ENCODE measurements at places on chromosomes 2 and 18.

DNA sequence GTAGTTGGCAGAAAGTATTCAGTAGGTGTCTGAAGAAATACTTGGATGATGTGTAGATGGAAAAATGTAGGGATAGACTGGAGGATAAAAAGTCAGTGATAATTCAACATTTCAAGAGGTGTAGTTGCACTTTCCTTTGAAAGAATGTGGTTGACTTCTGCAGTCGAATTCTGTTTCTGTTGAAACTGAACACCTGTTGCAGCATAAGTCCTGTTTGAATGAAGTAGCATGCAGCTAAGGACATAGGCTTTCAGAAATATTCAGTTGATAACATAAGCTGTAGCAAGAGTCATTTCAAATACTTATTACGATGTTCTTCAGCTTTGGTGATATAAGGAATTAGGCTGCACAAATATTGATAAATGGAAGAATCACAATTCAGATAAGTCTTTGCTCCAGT lies 337.9 kb upstream of the LRRTM1 start:
- DNase-seq = no peak

DNA sequence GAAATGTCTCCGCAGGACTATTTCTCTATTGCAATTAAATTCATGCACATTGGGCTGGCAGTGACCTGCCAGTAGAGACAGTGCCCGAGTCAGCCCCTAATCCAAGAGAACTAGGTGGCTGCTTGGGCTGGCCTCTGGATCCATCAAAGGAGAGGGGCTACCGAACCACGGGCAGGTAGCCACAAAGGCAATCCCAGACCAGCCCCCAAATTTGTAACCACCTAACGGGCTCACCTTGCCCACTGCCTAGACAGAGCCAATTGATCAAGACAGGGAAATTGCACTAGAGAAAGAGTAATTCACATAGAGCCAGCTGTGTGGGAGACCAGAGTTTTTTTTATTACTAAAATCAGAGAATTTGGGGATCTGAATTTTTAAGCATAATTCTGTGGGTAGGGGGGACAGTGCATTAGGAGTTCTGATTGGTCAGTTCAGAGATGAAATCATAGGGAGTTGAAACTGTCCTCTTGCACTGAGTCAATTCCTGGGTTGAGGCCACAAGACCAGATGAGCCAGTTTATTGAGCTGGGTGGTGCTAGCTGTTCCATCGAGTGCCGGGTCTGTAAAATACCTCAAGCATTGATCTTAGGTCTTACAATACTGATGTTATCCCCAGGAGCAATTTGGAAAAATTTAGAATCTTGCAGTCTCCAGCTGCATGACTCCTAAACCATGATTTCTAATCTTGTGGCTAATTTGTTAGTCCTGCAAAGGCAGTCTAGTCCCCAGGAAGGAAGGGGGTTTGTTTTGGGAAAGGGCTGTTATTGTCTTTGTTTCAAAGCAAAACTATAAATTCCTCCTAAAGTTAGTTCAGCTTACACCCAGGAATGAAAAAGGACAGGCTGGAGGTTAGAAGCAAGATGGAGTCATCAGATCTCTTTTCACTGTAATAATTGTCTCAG lies 260.4 kb upstream of the SP5 start:
- DNase-seq = no peak

GRCh38 chr2:5710615-5711014 lies 18.4 kb downstream of the SOX11 start:
- DNase-seq = no peak

DNA sequence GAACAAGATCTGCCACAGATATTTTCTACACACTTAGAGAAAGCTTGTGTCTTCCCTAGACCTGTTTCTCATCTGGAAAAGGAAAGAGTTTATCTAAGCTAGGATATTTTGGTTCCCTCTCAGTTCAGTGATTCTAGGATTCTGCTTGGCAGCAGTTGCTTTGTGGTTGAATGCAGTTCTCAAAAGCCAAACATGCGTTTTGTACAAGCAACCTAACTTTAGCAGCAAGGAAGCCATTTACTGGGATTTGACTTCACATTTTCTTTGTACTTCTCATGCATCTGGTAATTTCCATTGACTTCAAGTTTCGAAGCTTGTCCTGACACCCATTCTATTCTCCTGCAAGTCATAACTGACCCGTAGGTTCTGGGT lies 33.3 kb downstream of the VSNL1 start:
- no peak for DNase-seq

DNA sequence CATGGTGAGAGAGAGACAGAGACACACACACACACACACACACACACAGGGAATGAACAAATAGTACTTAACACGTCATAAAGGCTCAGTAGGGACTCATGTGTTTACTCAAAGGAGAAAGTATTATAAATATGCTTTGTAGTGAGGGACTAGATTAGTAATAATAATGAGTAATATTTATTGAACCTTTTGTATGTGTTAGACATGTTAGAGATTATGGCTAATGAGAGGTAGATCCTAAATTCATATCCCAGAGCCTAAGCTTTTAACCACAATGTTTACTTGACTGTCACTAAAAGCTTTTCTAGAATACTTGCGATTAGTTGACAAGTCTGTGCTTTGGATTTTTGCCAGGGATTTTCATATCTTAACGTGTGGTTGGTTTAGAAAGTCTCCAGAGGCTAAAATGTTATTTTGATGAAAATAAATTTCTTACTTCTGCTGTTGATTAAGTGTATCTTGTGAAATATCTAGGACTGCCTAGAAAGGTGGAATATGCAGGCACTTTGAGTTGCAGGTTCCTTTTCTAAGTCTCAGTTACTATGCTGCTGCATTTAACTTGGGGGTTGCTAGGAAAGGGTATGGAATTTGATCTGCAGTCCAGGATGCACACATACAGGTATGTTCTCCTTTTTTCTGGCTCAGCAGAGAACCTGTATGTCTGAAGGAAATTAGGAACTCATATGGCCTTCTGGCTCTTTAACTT lies 64.5 kb downstream of the UBR3 start:
- no peak for DNase-seq

DNA sequence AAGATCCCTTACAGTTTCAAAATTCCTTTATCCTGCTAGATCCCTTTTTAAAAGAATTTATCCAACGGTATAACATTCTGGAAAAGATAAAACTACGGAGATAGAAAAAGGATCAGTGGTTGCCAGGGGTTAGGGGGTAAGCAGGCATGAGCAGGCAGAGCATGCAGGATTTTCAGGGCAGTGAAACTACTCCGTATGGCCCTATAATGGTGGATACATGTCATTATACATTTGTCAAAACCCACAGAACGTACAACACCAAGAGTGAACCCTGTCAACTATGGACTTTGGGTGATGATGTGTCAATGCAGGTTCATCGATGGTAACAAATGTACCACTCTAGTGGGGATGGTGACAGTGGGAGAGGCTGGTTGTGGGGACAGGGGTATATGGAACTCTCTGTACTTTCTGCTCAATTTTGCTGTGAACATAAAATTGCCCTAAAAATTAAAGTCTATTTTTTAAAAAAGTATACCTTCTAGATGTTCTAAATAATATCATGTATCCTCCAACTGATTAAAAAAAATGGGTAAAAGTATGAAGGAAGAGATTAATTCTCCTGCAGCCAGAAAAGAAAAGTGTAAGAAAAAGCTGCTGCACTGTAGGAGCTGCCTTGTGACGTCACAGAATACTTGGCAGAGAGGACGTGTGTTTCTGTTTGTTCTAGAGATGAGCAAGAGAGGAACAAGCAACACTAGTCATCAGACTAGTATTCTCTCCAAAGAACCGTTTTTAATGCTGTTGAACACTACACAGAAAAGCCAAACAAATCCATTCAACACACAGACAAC lies 23.6 kb downstream of the ANKRD44 start:
- peak; percentile 87 for DNase-seq

DNA sequence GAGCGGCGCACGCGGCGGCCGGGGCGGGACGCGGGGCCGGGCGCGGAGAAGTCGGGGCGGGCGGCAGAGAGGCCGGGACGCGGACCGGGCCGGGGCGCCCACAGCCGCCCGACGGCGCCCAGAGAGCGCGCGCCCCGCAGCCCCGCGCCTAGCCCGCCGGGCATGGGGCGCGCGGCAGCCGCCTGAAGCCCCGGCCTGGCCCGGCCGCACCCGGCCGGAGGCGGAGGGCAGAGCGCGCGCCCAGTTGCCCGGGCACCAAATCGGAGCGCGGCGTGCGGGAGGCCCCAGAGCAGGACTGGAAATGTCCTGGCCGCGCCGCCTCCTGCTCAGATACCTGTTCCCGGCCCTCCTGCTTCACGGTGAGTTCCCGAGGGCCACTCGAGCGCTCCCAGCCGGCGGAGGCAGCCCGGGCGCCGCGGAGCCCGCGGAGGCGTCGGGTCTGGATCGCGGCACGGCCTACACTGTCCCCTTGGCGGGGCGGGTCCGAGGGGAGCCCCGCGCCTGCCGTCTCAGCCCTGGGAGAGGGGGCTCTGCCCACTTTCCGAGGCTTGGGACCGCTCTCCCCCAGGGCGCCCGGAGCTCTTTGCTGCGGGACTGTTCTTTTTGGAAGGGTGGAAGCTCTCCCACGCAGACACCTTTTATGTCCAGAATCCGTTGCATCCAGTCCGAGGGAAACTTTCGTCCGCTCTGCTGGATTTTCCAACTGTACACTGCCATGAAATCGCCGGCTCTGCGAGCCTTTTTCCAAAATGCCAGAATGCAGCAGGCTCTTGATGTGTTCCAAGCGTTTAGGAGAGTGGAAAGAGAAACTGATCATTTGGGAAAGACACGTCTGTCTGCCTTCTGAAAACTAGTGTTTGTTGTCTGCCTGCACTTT lies 484 bp downstream of the APCDD1 start:
- no peak for DNase-seq

GRCh38 chr2:206693399-206694137 lies 24.6 kb downstream of the DYTN start:
- DNase-seq = peak; percentile 75

GRCh38 chr2:97834610-97835009 lies 121.2 kb downstream of the ZAP70 start:
- DNase-seq = no peak

DNA sequence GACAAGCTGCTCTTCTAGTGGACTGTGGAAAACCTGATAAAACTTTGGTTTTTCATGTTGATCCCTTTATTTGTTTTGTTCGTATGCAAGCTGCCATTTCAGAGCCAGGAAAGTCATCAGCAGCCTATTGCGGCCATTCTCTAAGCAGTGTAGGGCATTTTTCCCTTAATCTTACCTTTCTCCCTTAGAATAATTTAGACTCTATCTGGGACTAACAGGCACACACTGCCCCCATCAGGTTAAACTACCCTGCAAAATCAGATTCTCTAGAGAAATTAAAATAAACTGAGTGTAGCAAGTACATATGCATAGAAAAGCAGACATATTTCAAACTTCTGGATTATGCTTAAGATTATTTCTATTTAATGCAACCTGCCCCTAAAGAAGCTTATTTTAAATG lies 347.5 kb downstream of the METTL4 start:
- DNase-seq = peak; percentile 38

DNA sequence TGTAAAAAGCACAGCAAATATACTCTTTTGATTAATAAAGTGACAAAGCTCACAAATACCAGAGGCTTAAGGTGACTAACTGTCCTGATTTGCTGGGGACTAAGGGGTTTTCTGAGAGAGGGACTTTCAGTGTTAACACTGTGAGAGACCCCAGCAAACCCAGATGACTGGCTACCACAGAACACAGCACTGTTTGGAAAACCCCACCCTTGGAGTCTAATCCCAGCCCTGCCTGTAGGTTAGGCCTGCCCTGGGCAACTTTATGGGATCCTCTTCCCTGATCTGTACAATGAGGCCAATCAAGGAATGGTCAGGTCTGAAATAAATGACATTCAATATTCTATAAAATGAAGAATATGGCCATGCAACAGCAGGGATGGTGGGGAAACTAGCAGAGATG lies 30.5 kb upstream of the CTAGE1 start:
- DNase-seq = no peak

DNA sequence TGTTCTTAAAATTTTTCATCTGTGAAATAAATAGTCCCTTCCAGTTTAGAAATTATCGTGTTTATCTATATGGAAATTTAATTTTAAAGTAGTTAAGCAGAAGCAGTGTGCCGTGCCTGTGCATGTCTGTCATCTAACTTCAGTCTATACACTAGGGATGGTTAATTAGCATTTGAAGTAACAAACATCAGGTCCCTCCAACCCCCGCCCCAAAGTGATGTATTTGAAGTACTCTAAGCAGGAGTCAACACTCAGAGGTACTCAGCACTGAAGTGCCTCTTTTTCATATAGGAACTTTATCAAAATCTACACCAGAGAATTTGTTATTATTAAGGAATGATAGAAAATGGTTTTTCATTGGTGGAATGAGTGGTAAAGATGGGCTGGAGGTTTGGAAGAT lies 33.0 kb downstream of the LANCL1 start:
- no peak for DNase-seq

GRCh38 chr2:205908212-205909183 lies 177.5 kb downstream of the INO80D start:
- no peak for DNase-seq

GRCh38 chr2:100119235-100119634 lies 23.2 kb downstream of the AFF3 start:
- DNase-seq = no peak

DNA sequence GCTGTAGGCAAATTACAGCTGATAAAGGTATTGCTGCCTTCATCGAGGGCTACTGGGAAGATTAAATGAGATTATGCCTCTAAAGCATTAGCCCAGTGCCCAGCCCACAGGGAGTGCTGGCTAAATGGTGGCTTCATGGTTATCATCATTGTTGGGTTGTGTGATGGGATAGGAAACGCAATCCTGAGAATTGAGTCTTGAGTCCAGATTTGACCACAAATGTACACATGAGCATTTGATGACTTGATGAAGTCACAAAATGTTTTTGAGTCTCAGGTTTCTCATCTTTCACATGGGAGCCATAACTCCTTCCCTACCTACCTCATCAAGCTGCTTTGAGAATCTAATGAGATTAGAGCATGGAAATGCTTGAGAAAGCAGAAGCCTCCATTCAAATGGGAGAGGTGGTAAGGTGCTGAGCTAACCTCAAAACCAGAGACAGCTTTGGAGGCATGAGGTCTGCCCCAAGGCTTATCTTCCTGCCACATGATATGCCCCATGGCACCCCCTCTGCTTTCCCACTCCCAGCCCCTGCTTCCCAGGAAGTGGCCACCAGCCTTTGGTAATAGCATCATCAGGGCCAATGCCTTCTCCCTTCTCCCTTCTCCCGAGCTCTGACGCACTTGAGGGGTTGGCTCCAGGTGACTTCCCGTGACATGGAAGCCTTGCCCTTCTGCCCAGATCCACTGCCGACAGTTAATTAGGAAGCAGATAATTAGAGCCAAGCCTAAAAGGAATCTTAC lies 149.4 kb upstream of the EPAS1 start:
- DNase-seq = no peak

All from Ammon's horn (tissue), 1 donor.